ENCODE measurements at places on chromosomes 13 and 19.
A peak's percentile ranks its signal among the peaks of the same experiment; 100 is the strongest.

- no peak for DNase-seq
Observed at GRCh38 chr13:64672751-64673150, 2557.4 kb downstream of the PCDH9 start.

- no peak for DNase-seq
Observed at GRCh38 chr19:46147791-46148288, at the start of gene IGFL2. Gene IGFL2 (plus strand): TSS chr19:46148238. CDS start chr19:46148279, 41 bp downstream.

- no peak for DNase-seq
Observed at GRCh38 chr13:70720386-70720785, 612.1 kb upstream of the KLHL1 start.

DNA sequence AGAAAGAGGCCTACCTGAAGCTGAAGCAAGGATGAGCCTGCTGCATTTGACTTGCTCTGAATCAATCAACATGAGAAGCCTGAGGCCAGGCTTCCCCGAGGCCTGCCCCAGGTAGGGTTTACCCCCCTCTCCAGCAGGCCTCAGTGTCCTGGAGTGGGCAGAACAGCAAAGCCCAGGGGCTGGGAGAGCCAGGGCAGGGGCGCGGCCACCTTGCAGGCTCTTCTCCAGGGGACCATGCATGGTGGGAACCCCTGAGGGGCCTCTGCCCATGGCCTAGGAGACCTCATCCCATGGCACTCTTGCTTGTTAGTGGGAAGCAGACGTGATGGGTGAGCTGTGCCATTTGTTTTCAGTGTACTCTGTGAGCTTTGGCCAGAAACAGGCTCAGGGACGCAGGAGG, 19.9 kb upstream of the LRP3 start:
- no peak for DNase-seq

- DNase-seq, result no peak
Observed at GRCh38 chr13:102033857-102034331, 368.0 kb downstream of the FGF14 start.

- peak; percentile 28 for DNase-seq
Observed at GRCh38 chr13:42215578-42216421, 56.2 kb upstream of the AKAP11 start.

- DNase-seq, result peak; percentile 25
Observed at GRCh38 chr19:54179921-54180461, 7.0 kb upstream of the TMC4 start.

- DNase-seq, result no peak
Observed at GRCh38 chr19:13781547-13781946, 7.3 kb downstream of the C19orf53 start.

DNA sequence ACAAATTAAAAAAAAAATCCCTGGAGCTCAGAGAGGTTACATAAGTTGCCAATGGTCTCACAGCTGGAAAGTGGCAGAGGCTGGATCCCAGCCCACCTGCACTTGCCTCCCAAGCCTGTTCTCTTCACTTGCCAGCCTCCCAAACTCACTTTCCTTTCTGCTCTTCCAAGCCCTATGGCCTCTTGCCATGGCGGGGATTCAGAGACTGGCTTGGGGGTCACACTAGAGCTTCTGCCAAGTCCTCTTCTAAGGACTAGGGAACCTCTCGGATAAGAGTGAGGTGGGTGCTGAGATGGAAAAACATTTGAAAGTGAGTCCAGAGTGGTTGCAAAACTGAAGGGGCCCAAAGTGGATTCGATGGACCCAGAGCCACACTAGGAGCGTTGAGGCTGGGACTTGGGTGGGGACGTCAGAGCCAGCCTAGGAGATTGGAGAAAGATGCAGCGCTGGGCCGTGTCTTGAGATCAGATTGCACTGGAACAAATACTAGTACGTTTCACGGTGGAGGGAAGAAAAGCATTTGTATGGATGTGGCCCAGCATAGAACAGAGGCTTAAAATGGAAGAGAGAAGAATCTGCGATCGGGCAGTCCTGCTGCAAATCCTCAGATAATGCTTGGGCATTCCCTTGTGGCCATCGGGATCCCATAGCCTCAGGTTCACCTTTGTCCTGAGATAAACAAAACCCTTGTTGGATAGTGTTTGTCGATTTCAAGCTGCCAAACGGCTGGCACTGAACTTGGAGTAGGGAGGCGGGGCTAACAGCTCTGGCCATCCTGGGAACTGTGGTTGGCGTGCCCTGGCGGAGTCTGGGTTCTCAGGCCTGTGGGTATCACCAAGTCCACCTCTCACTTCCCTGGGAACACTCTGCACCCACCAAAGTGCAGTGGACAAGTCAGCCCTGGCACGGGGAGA, 84.8 kb downstream of the ING1 start:
- DNase-seq, result no peak

DNA sequence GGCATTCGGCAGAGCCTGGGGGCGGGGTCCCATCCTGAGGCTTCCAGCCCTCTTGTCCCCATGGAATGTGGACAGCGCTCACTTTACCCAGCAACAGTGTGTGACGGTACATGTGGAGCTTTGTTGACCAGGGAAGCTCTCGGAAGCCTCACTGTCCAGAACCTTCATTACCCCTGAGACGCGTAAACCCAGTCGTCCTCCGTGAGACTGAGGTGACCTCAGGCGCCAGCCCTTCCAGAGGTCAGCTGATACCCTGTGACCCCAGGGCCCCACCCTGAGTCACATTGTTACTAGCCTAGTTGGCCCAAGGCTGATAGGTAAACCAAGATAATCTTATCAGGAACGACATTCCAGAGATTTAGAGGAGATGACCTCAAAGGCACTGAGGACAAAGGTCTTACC, 10.2 kb upstream of the TMEM160 start:
- DNase-seq, result no peak

DNA sequence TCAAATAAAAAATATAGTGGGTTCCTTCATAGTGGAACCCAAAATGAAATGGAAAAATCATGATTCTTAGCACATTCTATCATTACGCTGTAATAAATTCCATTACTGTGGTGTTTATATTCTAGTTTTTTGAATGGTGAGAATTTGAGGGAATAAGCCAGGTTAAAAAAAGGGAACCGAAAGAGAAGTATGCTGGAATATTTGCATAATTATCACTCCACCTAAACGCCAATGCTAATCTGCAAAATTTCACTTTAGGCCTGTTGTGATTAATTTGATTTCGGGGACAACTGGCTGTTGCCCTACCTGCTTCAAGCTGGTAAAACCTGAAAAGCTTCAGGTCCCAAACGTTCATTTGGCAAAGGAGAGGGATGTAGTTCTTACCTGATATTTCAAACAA, 32.1 kb upstream of the SCEL start:
- no peak for DNase-seq

DNA sequence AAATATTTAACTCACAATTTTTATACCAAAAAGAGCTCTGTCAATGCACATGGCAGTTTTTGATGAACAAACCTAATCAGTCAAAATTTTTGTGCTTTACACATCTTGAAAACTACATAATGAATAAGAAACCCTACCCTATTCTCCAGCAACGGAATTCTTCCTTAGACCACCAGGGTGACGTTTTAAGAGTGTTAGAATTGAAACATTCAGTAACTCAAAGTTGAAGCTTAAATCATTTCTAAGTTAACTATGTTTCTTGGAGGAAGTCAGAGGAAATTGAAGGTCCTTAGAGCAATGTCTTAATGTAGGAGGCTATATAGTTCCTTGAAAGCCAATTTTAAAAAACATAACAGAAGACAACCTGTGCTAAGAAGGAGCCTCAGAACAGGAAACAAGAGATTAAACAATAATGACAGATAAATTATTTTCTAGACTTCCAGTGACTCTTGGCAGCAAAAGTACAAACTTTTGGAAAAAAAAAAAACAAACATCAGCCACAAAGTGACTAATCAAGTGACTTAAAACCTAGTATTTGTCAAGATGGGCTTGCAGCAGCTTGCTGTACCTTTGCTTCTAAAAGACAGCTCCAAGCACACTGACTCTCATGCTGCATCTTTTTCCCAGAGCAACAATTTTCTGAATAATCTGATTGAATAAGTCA, 6.2 kb downstream of the SPRY2 start:
- no peak for DNase-seq

DNA sequence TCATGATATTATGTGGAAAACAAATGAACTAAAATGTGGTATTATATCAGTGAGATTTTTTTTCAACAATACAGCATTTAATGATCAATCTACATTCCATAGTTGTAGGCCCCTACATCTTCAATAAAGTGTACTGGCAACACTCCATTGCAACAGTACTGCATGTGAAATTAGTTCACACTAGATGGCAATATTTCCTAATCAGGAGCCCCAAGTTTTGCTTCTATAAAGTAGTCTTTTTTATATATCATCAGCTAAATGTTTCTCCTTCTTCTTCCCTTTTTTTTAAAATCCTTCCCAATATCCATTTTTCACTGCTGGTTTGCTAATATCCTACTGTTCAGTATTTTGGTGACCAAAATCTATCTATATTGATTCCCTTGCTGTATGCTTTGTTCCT, 528.3 kb upstream of the ATXN8OS start:
- DNase-seq, result no peak

- peak; percentile 3 for DNase-seq
Observed at GRCh38 chr19:16111909-16112752, 442 bp downstream of the RAB8A start.
